GM12865 (cell line): ENCODE measurements at places on chromosomes 11 and 22.
A peak's percentile ranks its signal among the peaks of the same experiment; 100 is the strongest.

GRCh38 chr11:126111458-126112116, 48.9 kb upstream of the CDON start:
- no peak for DNase-seq

DNA sequence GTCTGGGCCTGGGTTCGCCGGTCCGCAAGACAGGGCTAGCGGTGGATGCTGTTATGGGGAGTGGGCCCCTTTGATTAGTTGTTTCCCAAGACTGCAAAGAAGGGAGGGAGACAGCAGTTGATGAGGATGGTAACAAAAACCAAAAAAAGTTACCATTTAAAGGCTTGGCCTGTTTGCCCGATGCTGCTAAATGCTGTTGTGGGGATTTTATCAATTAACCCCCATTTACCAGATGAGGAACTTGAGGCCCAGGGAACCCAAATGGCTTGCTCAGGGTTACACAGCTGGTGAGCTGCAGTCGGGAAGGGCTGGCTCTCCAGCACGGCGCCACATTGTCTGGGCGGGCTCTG, 3.4 kb downstream of the TRPT1 start:
- peak; percentile 10 for DNase-seq

DNA sequence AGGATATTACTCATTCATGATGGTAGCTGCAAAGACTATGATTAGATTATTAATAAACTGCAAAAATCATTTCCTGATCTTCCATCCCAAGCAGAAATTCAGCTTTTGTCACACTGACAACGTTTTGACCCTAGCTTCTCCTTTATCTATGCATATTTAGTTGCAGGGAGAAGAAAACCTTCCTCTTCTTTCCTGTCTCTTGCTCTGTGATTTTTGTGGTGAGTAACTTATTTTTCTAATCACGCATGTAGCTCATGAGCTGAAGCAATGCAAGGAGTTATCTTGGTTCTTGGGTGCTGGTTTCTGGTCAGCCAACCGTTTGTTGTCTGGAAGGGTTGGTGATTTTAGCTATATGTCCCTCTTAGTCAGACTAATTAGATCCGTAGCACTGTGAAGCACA, 56.4 kb downstream of the FDX1 start:
- DNase-seq: no peak

DNA sequence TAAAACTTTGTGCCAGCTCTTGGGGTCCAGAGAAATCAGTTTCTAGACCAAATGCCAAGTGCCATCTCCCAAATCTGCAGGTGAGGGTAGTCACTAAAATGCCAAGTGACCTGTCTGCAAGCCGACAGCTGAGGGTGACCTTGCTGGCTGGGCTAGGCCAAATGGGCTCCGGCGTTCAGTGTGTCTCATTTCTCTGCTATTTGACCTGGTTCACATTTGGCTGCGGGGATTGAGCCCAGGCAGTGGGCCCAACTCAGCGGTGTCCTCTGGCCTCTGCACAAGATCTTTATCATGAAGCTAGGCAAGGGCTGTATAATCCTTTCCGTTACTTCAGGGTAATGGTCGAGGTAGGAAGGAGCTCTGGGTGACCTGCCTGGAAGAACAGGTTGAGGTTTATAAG, 87.5 kb downstream of the SNX19 start:
- no peak for DNase-seq

- DNase-seq: peak; percentile 81
These were observed 6.5 kb downstream of the PTDSS2 start for GRCh38 chr11:456533-456932.

GRCh38 chr11:60863550-60864521, 3.5 kb upstream of the ZP1 start:
- DNase-seq: no peak

- no peak for DNase-seq
These were observed 33.1 kb upstream of the SPON1 start for GRCh38 chr11:13929395-13929891.

GRCh38 chr11:57742087-57742452, 779 bp downstream of the SELENOH start:
- no peak for DNase-seq

DNA sequence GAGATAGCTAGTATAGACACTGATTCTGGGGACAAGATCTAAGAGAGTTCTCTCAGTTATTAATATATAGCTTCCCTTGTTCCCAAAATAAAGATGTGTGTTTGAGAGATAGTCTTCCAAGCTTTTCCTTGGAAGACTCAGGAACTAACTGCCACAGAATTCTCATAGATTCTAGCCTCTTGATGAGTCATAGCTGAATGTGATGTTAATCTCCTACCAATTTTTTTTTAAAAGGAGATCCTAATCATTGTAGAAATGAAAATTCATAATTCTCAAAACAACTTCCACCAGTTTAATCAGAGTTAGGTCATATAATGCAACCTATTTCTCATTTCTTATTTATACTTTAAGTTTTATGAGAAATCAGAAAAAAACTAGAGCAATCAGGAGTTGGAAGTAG, 148.8 kb downstream of the JRKL start:
- no peak for DNase-seq

- DNase-seq: peak; percentile 1
These were observed at the start of gene FOLH1 for GRCh38 chr11:49208006-49208721. TSS of gene FOLH1 (minus strand) at chr11:49208602. CDS start at chr11:49208409, 193 bp downstream.

- DNase-seq: no peak
These were observed at the start of gene OR6A2 for GRCh38 chr11:6799402-6799801. TSS of gene OR6A2 (minus strand) at chr11:6799689. CDS start at chr11:6795708, 3,981 bp downstream.

DNA sequence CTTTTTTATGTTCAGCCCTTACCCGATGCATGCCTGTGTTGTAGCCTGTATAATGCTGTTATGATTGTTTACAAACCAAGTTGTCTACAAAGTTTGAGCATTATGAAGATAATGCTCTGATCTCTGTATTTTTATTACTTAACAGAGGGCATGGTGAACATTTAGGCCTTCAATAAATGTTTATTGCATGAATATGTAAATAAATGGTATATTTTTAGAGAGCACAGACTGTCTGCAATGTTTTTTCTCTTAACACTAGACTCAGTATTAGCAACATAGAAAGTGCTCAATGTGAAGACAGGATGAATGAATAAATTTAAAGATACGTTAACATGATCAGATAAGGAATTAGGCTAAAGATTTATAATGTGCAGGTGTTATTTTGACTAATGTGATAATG, 130.9 kb downstream of the UVRAG start:
- DNase-seq: no peak

- no peak for DNase-seq
These were observed 39.4 kb downstream of the C22orf42 start for GRCh38 chr22:32119568-32120235.

DNA sequence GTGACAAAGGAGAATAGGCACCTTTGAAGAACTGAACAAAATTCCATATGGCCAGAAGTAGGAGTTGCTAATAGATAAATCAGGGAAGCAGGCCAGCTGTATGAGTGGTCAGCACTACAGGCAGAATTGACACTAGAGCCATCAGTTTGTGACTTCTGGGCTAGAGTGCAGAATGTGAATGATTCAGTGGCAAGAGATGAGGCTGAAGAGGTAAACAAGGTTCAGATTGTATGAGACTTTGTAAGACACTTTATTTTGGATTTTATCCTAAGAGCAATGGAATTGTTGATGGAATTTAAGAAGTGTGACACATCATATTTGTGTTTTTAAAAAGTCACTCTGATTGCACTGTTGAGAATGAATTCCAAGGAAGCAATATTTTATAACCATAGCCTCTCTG, 12.9 kb downstream of the BIRC3 start:
- DNase-seq: no peak

- no peak for DNase-seq
These were observed 32.5 kb downstream of the CYB5R2 start for GRCh38 chr11:7640816-7641215.
